ENCODE measurements at places on chromosomes 5 and 9. TPM values are rescaled to one million over a fixed set of nuclear protein-coding genes. Genes with fewer than 3 reads are reported as not detected.

Gene FBP1
- 0.64 TPM for total RNA-seq

Gene F2RL2
- total RNA-seq = 0.25 TPM

Gene CENPK
- 6.3 TPM for total RNA-seq

Gene PRRX2
- total RNA-seq = 0.13 TPM

Gene SPATA9
- total RNA-seq = 0.13 TPM

Gene BAAT
- not detected for total RNA-seq

Gene SLC4A9
- not detected for total RNA-seq

Gene CBY3
- not detected for total RNA-seq

Gene BTNL8
- 0.13 TPM for total RNA-seq

Gene EQTN
- total RNA-seq = not detected

Gene KDM3B
- total RNA-seq = 51.7 TPM

Gene RMI1
- total RNA-seq = 6.8 TPM

Gene HRCT1
- total RNA-seq = 2.6 TPM

Gene NFIB
- 147 TPM for total RNA-seq

Gene PCDHGA7
- 0.64 TPM for total RNA-seq

Gene FOXD4
- 0.13 TPM for total RNA-seq

Gene CDH9
- total RNA-seq = not detected

Gene RORB
- total RNA-seq = not detected
